Thymus (tissue), 14 donors: ENCODE measurements at places on chromosomes 7 and 10. TPM values are rescaled to one million over a fixed set of nuclear protein-coding genes. Genes with fewer than 3 reads are reported as not detected.

DNA sequence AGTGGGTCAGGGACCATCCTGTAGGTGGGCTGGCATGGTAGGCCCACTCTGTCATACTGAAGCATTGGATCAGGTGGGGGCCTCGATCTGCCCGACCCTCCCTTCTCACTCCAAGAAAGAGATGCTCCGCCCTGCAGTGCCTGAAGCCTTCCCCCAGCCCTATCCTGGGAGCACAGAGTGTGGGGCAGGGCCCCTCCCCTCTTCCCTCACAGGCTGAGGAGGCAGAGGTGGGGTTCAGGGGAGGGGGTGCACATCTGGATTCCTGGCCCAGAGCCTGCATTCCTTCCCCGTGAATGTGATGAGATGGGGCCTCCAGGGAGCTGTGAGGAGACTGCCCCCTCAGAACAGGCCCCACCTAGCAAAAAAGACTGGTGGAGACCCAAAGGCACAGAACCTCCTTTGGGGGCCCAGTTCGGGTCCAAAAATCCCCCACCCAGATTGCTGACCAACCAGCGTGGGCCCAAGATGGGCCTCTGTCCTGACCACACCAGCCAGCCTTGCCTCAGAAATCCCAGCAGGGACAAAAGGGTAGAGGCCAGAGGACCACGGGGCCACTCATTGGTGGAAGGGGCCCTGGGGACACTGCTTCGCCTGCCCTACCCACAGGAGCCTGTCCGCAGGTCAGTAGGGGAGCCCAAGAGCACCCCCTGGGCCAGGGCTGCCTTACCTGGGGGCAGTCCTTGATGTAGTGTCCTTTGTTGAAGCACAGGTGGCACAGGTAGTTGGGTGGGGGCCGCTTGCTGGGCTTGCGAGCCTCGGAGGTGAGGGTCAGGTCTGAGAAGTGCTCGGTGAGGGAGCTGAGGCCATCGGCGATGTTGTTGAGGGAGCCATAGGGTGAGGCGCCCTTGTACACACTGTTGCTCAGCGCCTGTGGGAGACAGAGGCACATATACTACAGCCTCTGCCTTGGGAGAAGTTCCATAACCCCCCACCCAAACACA, 13.3 kb downstream of the ZCCHC24 start:
- DNase-seq = no peak

GRCh38 chr7:138545123-138545522, 85.1 kb downstream of the TRIM24 start:
- no peak for DNase-seq

DNA sequence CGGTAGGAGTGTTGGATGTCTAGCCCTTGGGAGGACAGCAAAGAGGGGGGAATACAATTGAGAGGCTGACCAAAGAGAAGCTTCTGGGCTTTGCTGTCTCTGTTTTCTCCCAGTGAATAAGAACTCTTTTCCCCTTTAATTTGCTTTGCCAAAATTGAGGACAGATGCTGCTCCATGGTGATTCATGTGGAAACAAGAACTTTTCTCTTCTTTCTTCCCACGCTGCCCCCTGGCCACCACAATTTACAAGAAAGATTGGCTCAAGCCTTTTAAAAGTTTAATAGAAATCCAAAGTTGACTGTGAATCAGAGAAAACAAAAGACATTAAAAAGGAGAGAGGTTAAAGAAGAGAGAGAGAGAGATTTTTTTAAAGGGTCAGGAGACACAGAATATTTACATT, 49.0 kb downstream of the PRR15 start:
- no peak for DNase-seq

- DNase-seq = no peak
Measured at GRCh38 chr7:2000153-2000687, 232.5 kb downstream of the MAD1L1 start.

DNA sequence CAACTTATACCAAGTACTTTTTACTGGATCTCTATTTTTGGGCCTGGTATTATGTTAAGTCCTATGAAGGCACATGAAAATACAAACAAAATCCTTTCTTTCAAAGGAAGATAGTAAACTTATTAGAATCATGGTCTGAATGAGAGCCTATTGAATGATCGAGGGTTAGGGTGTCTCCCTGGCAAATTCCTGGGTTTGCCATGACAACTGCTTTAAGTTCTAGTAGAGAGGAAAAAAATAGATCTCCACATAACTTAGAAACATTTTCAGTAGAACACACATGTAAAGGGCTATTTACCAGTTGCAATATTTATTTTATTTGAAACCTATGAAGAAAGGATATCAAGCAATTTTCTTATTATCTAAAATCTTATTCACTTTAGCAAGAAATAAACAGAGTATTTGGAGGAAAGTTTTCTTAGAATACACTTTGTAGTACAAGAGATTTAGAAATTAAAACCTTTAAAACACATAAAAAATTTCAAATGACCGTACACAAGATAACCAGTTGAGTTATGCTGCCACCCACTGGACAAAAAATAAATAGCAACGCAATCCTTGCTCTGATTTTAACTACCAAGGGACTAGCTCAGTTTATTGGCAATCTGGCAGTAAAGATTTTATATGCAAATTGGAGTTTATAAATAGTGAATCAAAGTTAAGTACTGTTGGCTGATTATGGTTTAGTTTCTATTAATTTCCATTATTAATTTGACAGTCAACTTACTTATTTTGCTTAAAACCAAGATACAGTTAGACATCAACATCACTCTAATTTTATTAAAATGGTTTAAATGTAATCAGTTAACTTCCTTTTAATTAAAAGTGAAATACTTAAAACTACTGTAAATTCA, 33.9 kb downstream of the CACUL1 start:
- peak; percentile 45 for DNase-seq

GRCh38 chr10:131621784-131622624, 278.8 kb upstream of the PPP2R2D start:
- no peak for DNase-seq

- no peak for DNase-seq
Measured at GRCh38 chr7:98423043-98423442, 22.2 kb upstream of the BAIAP2L1 start.

DNA sequence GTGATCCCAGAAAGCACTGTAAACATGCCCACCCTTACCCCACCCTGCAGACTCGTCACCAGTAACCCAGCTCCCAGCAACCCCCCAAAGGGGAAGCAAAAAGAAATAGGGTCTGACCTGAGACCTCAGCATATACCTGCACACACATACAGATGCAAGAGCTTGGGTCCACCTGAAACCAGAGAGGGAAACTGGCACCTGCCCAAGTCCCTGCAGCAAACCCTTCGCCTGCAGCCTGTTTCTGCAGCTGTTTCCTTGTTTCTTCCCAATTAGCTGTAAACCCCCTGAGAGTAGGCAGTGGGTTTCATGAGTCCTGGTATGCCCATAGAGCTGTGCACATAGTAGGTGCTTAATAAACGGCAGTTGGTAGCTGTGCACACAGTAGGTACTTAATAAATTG, 140.5 kb downstream of the FGFR2 start:
- DNase-seq = no peak

GNGT1 gene
- polyA plus RNA-seq = 3.3 TPM

ZNF775 gene
- polyA plus RNA-seq = 6.6 TPM
